ENCODE measurements at places on chromosomes 16 and 17. TPM values are rescaled to one million over a fixed set of nuclear protein-coding genes. Genes with fewer than 3 reads are reported as not detected.

Gene SLC13A2
- polyA plus RNA-seq, result not detected

Gene RIPOR1
- polyA plus RNA-seq, result 59.5 TPM

Gene NPIPB8
- polyA plus RNA-seq, result 0.75 TPM

Gene ST6GALNAC1
- polyA plus RNA-seq, result 8.5 TPM

Gene STX1B
- 2.4 TPM for polyA plus RNA-seq

Gene PMP22
- polyA plus RNA-seq, result 213 TPM

Gene CCL17
- polyA plus RNA-seq, result not detected

Gene TMC7
- polyA plus RNA-seq, result 1.7 TPM

Gene CALB2
- polyA plus RNA-seq, result 0.44 TPM

- DNase-seq, result no peak
- H3K27ac ChIP-seq, result no peak overlapping the region
- peaks cover 2% of the 10 kb centered on the region for H3K4me1 ChIP-seq
- no peak overlapping the region for H3K4me3 ChIP-seq
These were observed 66.6 kb downstream of the ABCC12 start for GRCh38 chr16:48089053-48089792.

- no peaks in the 10 kb centered on the region for H3K27me3 ChIP-seq
- no peak overlapping the region for H3K4me3 ChIP-seq
- H3K27ac ChIP-seq, result no peak overlapping the region
- no peaks in the 10 kb centered on the region for H3K4me1 ChIP-seq
- peaks cover 17% of the 10 kb centered on the region for H3K36me3 ChIP-seq
- DNase-seq, result no peak
These were observed 189.8 kb downstream of the KATNIP start for GRCh38 chr16:27739606-27740357.

DNA sequence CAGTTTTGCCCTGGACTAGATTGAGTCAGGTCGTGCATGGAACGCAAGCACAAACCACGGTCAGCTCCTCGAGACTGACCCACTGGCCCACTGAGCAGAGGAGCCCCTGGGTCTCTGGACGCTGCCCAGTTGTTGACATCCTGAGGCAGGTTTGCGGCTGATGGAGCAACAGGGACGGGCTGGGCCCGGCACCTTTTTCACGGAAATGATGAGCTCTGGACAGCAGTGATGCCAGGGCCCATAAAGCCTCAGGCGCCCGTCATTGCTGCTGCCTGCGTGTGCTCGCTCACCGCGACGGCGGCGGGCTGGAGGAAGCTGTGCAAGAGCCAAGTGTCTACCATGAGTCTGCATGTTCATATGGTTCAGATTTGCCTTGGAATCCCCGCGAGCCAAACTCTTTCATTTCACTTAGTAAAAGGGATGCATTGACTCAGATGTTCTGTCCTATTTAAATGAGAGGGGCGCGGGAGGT lies 30.8 kb upstream of the CRISPLD2 start:
- DNase-seq, result peak; percentile 71
- peaks cover 41% of the 10 kb centered on the region for H3K4me1 ChIP-seq
- H3K4me3 ChIP-seq, result no peak overlapping the region
- no peak overlapping the region for H3K27ac ChIP-seq
- no peaks in the 10 kb centered on the region for H3K27me3 ChIP-seq

GRCh38 chr16:84410361-84411138 lies 42.2 kb downstream of the ATP2C2 start:
- H3K4me3 ChIP-seq, result no peak overlapping the region
- H3K27ac ChIP-seq, result no peak overlapping the region
- peaks cover 22% of the 10 kb centered on the region for H3K27me3 ChIP-seq
- no peaks in the 10 kb centered on the region for H3K36me3 ChIP-seq
- no peaks in the 10 kb centered on the region for H3K4me1 ChIP-seq
- DNase-seq, result no peak

- peak; percentile 23 for DNase-seq
- H3K4me1 ChIP-seq, result peaks cover 11% of the 10 kb centered on the region
- H3K36me3 ChIP-seq, result peaks cover 24% of the 10 kb centered on the region
- peak overlapping the region; percentile 86 for H3K4me3 ChIP-seq
These were observed 947 bp downstream of the DDX42 start for GRCh38 chr17:63774969-63775265.

DNA sequence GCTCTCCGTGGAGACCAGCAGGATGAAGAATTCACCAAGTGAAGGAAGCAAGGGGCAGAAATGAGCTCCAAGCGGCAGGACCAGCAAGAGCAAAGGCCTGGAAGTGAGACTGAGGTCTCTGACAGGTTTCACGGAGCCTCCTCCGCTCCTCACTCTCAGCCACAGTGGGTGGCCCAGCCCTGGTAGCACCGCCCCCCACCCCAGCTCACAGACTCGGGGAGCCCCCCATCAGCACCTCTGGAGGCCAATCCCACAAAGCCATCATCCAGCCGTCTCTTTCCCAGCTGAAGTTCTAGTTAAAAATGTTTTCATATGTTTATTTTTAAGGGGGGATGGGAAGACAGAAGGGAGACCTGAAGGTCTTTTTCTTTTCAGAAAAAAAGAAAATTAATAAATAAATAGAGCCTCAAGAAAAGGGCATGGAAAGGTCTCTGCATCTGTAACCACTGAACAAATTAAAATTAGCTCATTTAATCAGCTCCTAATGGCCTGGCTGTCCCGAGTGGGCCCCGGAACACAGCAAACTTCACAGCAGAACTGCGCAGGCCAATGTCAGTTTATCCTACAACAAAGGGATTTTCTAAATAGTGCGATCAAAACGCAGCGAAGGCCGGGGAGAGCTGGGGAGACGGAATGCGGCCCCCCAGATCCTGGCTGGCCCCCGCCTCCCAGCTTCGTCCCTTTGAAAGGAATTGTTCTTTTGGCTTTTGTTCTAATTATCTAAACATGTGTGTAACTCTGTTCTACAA lies 190.3 kb downstream of the ZNF423 start:
- H3K36me3 ChIP-seq, result no peaks in the 10 kb centered on the region
- H3K27me3 ChIP-seq, result no peaks in the 10 kb centered on the region
- peak; percentile 37 for DNase-seq

- H3K36me3 ChIP-seq, result no peaks in the 10 kb centered on the region
- peaks cover 4% of the 10 kb centered on the region for H3K4me1 ChIP-seq
These were observed 17.9 kb downstream of the SEC14L5 start for GRCh38 chr16:4976079-4976478.

- H3K4me3 ChIP-seq, result no peak overlapping the region
- no peaks in the 10 kb centered on the region for H3K36me3 ChIP-seq
- no peak overlapping the region for H3K27ac ChIP-seq
- no peaks in the 10 kb centered on the region for H3K4me1 ChIP-seq
- no peak for DNase-seq
These were observed 8.9 kb upstream of the NME1 start for GRCh38 chr17:51144266-51145022.

DNA sequence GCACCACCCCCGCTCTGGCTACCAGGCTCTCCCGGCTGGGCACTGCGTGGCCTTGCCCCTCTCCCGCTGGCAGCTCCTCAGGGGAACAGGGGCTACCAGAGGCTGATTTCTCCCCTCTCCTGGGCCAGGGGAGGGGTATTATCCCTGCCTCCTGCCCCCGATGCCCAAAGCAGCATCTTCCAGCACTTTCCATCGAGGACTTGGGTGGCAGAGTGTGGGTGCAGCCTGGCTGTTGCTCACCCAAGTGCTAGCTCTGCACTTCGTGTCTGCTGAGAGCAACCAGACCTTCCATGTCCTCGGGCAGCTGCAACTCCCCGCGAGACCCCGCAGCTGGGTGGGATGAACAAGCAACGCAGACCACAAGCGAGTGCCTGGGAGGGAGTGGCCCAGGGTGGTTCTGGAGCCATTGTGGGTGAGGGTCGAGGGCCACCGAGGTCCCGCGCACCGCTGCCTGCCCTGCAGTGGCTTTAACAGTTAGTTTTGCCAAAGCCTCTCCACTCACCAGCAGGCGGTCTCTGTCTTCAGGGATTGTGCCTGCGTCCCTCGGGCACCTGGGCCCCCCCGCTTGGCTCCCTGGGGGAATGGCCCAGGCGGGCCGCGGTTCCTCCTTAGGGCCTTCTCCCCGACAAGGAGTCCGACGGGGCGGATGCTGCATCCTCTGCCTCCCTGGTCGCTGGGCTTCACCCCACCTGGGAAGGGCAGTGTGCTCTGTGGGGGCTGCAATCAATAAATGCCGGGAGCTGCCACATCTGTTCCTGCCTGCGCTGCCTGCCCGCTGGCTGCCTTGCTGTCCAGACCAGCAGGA lies 8.4 kb downstream of the SLC25A10 start:
- H3K4me1 ChIP-seq, result peaks cover 7% of the 10 kb centered on the region
- no peak for DNase-seq
- peaks cover 8% of the 10 kb centered on the region for H3K27me3 ChIP-seq
- H3K36me3 ChIP-seq, result peaks cover 2% of the 10 kb centered on the region
- H3K27ac ChIP-seq, result no peak overlapping the region

- H3K36me3 ChIP-seq, result peaks cover 15% of the 10 kb centered on the region
- H3K27ac ChIP-seq, result peak overlapping the region; percentile 85
- H3K27me3 ChIP-seq, result no peaks in the 10 kb centered on the region
These were observed 308 bp downstream of the GTF3C1 start for GRCh38 chr16:27549464-27549745.

GRCh38 chr16:83806036-83806435 lies 1.7 kb upstream of the HSBP1 start:
- H3K27me3 ChIP-seq, result no peaks in the 10 kb centered on the region
- no peak overlapping the region for H3K27ac ChIP-seq
- H3K36me3 ChIP-seq, result peaks cover 6% of the 10 kb centered on the region
- H3K4me3 ChIP-seq, result no peak overlapping the region
- peak; percentile 50 for DNase-seq

DNA sequence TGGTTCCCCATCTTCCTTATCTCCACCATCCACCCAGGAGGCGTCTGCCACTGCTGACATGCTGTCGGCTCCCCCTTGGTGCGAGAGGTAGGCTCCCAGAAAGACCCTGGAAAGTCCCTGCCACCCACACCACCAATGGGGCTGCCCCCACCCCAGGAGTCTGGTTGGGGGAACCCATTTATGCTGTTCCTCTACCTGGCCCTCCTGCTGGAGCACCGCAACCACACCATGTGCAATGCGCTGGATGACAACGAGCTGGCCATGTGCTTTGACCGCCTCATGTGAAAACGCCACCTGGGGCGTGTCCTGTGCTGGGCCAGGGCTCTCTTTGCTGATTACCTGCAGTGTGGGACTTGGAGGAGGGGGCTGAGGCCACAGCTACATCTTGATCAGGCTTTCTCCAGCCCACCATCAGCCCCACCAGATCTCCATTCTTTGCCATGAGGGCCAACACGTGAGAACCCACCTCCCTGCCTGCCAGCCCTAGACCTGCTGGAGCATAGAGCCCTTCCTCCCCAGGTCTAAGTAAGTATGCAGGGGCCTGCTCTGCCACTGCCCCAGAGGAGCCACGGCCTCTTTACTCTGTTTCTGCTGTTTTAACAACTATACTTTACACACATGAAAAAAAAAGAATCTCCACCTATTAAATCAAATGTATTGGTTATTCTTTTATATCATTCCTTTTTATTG lies 7.9 kb upstream of the ALDH3A1 start:
- H3K27ac ChIP-seq, result no peak overlapping the region
- H3K27me3 ChIP-seq, result no peaks in the 10 kb centered on the region
- H3K36me3 ChIP-seq, result no peaks in the 10 kb centered on the region
- no peak overlapping the region for H3K4me3 ChIP-seq

- H3K4me1 ChIP-seq, result peaks cover 32% of the 10 kb centered on the region
- H3K27me3 ChIP-seq, result peaks cover 3% of the 10 kb centered on the region
- peak within 1 kb of the TSS; percentile 77 for H3K27ac ChIP-seq
- DNase-seq, result peak; percentile 93
- peak within 1 kb of the TSS; percentile 57 for H3K4me3 ChIP-seq
These were observed at the start of gene TBKBP1 for GRCh38 chr17:47693731-47694580. Gene TBKBP1, plus strand, starts transcription at chr17:47694161. Its CDS starts 1,952 bp downstream, at chr17:47696113.

DNA sequence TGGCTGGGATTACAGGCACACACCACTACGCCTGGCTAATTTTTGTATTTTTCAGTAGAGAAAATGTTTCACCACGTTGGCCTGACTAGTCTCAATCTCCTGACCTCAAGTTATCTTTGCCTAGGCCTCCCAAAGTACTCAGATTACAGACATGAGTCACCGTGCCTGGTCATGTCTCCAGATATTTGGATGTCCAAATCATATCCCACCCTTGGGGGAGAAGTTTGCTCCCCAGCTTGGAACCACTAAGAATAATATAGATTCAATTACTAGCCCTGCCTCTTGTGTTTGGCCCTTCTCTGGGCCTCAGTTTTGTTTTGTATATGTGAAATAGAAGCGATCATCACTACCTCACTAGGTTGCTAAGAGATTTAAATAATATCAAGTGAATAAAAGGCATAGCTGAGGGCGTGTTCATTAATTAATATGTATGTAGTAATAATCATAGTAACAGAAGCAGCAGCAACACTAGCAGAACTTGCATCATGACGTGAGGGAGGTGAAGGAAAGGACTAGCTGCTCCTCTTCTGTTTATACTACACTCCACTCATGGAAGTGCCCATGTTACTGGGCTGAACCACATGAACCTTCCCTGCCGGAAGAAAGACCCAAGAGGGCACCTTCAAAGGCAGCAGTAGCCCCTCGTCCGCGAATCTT lies 253.6 kb upstream of the XYLT1 start:
- no peak overlapping the region for H3K27ac ChIP-seq
- H3K36me3 ChIP-seq, result no peaks in the 10 kb centered on the region
- no peaks in the 10 kb centered on the region for H3K4me1 ChIP-seq
- H3K27me3 ChIP-seq, result no peaks in the 10 kb centered on the region
- no peak overlapping the region for H3K4me3 ChIP-seq

- no peak overlapping the region for H3K4me3 ChIP-seq
- H3K27me3 ChIP-seq, result no peaks in the 10 kb centered on the region
- DNase-seq, result peak; percentile 49
- H3K36me3 ChIP-seq, result peaks cover 78% of the 10 kb centered on the region
These were observed 7.3 kb upstream of the SMIM5 start for GRCh38 chr17:75625813-75626486.

- peak; percentile 79 for DNase-seq
- no peak overlapping the region for H3K4me3 ChIP-seq
- no peaks in the 10 kb centered on the region for H3K36me3 ChIP-seq
- peaks cover 2% of the 10 kb centered on the region for H3K27me3 ChIP-seq
- H3K4me1 ChIP-seq, result no peaks in the 10 kb centered on the region
These were observed 147.3 kb downstream of the CCDC182 start for GRCh38 chr17:57597531-57598453.

DNA sequence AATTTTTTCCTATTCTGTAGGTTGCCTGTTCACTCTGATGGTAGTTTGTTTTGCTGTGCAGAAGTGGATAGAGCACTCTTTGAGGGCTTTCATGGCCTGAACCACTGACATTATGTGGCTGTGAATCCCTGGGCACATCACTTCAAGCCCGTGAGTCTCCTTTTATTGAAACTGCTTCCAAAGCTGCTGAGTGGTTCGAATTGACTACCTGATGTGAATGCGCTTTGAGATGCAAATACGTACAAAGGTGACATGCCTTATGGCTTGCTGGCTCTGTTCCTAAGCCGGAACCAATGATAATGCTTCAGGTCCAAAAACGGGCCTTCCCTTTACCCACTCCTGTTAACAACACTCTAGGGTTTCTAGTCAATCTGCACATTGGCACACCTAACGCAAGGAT lies 34.3 kb downstream of the ASPA start:
- DNase-seq, result no peak
- no peaks in the 10 kb centered on the region for H3K27me3 ChIP-seq
- H3K4me1 ChIP-seq, result peaks cover 24% of the 10 kb centered on the region
- no peak overlapping the region for H3K27ac ChIP-seq

GRCh38 chr16:4419402-4419959 lies 3.1 kb upstream of the CORO7 start:
- no peak for DNase-seq
- no peaks in the 10 kb centered on the region for H3K36me3 ChIP-seq
- H3K27me3 ChIP-seq, result no peaks in the 10 kb centered on the region

Measured in muscle of leg (tissue), 16 donors.